ENCODE measurements at places on chromosomes 16 and 17.

DNA sequence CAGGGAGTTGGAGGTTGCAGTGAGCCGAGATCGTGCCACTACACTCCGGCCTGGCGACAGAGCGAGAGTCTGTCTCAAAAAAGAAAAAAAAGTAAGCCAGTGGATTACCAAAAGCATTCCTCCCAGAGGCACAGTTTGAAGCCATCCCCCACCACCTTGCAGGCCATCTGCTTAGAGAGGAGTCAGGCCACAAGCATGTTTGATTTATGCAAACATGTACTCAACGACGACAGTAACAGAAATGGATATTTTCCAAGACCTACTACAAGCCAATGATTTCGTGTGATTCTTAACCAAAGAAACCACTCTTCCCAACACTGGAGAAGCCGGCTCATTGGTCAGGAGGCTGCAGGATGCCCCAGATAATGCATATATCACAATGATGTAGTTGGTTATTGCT lies 34.8 kb downstream of the MYH13 start:
- DNase-seq: no peak

GRCh38 chr17:74180336-74180735 lies 23.1 kb upstream of the RPL38 start:
- DNase-seq: no peak

- DNase-seq: no peak
Observed at GRCh38 chr17:28972437-28972836, 21.1 kb upstream of the PHF12 start.

- DNase-seq: peak; percentile 65
Observed at GRCh38 chr16:2082171-2082982, 34.6 kb downstream of the TSC2 start.

- no peak for DNase-seq
Observed at GRCh38 chr16:6932871-6933385, 399.7 kb upstream of the RBFOX1 start.

DNA sequence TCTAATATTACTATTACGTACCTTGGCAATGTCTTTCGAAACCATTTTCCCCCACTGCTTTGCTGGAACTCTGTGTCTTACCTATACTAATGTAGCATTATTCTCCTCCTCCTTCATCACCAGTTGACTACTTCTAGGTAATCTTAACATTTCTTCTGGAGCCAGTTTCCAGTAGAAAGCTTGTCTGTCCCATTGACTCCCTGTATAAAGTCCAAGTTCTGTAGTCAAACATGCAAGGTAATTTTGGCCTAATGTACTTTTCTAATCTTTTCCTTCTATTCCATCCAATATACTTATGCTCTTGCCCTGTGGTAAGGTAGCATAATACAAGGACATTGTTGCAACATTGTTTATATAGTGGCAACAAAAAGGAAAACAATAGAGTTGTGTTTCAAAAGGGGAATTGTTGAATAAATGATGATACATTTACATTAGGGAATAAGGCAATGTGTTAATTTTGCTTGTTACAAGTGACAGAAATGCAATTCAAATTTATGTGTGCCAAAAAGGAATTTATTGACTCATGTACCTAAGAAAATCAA lies 27.9 kb downstream of the OMG start:
- DNase-seq: no peak

DNA sequence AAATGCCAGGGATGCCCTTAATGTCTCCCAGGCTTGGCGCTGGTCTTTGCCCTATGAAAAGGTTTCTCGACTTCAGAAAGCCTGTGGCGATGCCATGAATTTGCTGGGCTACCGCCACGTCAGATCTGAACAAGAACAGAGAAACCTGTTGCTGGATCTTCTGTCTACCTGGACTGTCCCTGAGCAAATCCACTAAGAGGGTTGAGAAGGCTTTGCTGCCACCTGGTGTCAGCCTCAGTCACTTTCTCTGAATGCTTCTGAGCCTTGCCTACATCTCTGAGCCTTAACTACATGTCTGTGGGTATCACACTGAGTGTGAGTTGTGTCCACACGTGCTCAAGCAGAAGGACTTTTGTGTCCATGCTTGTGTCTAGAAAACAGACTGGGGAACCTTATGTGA lies 11.4 kb downstream of the CHST4 start:
- DNase-seq: peak; percentile 20

DNA sequence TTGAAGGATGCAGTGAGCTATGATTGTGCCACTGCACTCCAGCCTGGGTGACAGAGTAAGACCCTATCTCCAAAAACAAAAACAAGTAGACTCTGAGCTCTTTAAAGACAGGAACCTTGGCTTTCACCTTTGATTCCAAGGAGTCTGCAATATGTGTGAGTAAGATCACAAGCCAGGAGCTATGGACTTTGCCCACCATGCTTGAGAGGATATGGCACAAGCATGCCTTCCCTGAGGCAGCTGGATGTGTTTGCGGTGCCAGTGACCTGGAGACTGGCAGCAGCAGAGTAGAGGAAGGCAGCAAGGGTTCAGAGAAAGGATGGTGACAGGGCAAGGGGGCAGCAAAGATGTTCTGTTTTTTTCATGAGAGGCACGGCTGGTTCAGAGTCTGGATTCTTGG lies 14.5 kb upstream of the PRKCA start:
- no peak for DNase-seq

DNA sequence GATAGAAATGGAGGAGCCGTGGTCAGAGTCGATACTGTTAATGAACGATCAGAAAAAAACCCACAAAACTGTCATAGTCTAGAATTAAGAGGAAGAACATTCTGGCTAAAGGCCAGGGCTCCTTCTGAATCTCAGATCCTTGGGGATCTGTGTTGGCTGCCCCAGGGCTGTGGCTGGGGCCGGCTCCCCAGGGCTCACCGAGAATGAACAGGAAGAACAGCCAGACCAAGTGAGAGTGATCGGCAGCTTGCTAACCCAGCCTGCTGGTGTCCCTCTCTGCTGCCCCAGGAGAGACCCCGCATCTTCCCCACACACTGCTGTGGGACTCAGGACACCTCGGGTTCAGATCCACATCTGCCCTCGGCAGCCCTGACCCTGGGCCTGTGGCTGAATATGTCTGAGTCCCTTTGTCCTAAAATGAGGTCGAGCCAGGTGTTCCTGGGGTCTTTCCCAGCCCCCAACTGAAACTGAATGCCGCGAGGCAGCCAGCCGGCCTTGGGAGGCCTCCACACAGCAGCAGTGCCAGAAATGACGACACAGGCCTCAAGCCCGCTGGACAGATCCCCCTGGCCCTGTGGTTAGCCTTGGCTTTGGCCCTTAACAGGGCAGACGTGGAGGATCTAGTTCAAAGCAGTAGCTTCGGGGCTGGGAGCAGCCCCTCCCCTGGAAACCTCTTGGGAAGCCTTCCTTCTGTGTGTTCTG lies 23.9 kb upstream of the CLEC18A start:
- DNase-seq: peak; percentile 87

GRCh38 chr16:1539720-1540555 lies 6.5 kb downstream of the TMEM204 start:
- no peak for DNase-seq

DNA sequence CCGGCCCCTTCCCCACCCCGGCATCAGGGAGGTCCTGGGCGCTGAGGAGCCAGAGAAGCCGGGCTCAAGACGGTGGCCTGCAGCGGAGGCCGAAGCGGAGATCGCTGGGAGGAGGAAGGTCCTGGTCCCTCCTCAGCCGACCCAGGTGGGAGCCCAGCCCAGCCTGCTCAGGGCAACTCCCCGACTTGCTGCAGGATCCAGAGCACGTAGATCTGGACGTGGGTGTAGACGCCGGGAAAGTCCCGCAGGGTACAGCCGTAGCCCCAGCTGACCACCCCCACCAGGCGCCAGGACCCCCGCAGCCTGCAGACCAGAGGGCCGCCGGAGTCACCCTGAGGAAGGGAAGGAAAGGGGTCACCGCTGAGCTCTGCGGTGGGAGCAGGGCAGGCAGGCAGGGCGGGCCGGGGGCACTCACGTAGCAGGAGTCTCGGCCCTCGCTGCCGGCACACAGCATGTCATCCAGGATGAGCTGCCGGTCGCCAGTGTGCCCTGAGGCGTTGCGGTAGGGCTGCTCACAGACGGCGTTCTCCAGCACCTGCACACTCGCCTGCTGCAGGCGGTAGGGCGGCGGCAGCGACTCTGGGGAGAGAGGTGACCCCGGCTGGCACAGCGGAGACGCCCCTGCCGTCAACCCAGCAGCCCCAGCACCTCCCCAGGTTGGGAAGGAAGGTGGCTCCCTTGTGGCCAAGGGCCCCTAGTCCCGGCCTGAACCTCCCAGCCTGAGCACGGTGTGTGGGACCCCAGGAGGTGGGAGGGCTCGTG lies 5.4 kb downstream of the TPSD1 start:
- DNase-seq: no peak

DNA sequence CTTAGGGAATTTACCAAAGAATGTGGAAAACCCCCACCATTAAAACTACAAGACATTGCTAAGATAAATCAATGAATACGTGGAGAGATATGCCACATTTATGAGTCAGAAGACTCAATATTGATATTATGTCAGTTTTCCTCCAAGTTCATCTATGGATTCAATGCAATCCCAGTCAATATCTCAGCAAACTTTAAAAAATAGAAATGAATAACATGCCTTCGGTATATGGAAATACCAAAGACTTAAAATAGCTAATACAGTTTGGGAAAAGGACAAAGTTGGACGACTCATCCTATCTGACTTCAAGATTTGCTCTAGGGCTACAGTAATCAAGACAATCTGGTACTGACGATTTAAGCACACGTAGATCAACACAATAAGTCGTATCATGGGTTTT lies 31.2 kb downstream of the PIK3R5 start:
- no peak for DNase-seq

GRCh38 chr16:82195917-82196494 lies 26.0 kb upstream of the MPHOSPH6 start:
- no peak for DNase-seq

- DNase-seq: no peak
Observed at GRCh38 chr17:8125947-8126490, 2.1 kb upstream of the HES7 start.

- DNase-seq: no peak
Observed at GRCh38 chr17:50853015-50853615, 13.0 kb downstream of the TOB1 start.

GRCh38 chr17:78667741-78668640 lies 90.8 kb upstream of the DNAH17 start:
- no peak for DNase-seq

- no peak for DNase-seq
Observed at GRCh38 chr17:65885541-65886312, 306.2 kb downstream of the CEP112 start.

GRCh38 chr16:88379694-88380040 lies 3.1 kb upstream of the ZNF469 start:
- no peak for DNase-seq

DNA sequence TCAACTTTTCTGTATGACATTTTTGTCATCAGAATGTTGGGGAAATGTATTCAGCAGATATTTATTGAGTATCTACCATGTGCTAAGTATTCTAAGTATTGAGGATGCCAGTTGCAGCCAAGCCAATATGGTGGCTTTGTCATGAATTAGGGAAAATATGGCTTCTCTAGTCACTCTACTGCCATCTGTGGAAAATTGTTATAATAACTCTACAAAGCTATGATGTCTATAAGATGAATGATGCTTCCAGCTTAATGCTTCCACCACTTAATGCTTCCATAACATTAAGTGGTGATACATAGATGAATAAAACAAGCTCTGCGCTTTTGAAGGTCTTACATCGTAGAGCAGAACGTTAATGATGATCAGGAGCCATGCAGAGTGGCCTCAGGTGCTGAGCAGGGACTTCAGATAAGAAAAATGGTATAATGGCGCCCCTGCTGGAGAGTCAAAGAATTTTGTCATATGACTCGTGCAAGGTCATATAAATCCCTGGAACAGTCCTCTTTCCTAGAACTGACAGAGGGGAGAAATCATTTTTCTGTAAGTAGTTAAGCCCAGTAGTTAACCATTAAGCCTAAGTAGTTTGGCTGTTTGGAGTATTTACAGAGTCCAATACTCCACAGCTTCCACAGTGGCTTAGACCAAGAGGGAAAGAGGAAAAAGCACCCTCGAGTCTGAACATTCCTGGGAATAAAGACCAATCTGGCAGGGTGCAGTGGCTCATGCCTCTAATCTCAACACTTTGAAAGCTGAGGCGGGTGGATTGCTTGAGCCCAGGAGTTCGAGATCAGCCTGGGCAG lies 2.7 kb upstream of the TMIGD1 start:
- DNase-seq: no peak

- no peak for DNase-seq
Observed at GRCh38 chr17:28646039-28646754, 1.2 kb upstream of the BLTP2 start.

GRCh38 chr16:69930117-69930776 lies 20.9 kb upstream of the CLEC18A start:
- peak; percentile 70 for DNase-seq

DNA sequence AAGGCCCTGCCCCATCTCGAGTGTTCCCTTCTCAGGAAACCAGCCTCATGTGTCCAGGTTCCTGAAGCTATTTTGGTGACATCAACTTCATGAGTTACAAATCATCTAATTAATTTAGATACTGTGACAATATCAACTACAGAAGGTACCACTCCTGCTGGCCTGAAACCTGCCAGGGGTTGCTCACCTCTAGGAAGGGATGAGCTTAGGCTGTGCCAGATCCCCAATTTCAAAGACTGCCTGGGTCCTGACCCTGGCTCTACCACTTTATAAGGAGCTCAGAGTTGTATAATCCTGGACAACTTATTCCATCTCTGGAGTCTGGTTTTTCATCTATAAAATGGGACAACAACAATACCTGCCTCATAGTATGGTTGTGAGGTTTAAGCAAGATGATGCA lies 5.2 kb downstream of the C16orf78 start:
- no peak for DNase-seq

DNA sequence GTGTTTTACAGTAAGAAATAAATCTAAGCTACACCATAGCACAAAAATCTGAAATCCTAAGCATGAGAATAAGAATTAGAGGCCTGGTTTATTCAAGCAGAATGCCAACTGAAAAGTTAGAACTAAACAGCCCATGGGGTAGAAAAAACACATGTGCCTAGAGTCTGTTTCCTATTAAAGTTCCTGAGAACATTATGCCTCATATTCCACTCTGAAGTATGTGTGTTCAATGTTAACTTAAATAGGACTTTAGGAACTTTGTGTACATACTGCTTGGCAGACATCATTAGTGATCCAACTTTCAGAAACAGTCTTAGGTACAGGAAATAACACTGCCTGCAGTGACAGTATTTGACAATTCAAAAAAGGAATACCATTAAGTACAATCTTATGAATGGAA lies 18.2 kb downstream of the HEATR6 start:
- DNase-seq: no peak

DNA sequence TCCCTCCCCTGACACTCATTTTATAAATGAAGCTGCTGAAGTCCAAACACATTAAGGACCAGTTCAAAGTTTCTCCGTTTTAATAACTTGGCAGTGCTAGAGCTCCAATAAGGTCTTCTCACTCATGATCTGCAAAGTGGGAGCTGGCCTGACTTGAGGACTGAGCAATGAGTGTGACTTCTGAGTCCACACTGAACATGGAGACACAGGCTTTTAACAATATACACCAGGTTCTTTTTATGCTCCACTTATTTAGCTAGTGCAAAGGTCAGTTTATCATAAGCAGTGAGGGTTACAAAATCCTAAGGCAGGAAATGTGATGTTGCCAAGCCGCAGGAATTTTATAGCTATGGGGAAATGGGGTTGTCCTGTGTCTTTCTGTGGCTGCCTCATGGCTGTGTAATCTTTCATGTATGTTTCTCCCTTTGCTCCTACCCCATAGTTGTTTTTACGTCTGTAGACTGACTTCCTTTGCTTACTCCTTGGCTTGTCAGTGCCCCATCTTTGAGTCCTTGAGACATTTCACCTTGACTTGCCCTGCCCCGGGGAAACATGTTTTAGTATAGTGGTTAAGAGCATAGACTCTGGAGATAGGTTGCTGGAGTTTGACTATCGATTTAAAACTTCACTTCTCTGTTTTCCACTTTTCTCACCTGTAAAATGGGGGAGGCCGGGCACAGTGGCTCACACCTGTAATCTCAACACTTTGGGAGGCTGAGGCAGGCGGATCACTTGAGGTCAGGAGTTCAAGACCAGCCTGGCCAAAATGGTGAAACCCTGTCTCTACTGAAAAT lies 12.2 kb upstream of the MMD start:
- DNase-seq: peak; percentile 32

All from femur (tissue), 1 donor.